Osteoblast (primary cell): ENCODE measurements at places on chromosomes 12 and 14. TPM values are rescaled to one million over a fixed set of nuclear protein-coding genes. Genes with fewer than 3 reads are reported as not detected.

The NRIP2 gene
- total RNA-seq = 0.59 TPM in 1 of 2 replicates, not detected in the other

DNA sequence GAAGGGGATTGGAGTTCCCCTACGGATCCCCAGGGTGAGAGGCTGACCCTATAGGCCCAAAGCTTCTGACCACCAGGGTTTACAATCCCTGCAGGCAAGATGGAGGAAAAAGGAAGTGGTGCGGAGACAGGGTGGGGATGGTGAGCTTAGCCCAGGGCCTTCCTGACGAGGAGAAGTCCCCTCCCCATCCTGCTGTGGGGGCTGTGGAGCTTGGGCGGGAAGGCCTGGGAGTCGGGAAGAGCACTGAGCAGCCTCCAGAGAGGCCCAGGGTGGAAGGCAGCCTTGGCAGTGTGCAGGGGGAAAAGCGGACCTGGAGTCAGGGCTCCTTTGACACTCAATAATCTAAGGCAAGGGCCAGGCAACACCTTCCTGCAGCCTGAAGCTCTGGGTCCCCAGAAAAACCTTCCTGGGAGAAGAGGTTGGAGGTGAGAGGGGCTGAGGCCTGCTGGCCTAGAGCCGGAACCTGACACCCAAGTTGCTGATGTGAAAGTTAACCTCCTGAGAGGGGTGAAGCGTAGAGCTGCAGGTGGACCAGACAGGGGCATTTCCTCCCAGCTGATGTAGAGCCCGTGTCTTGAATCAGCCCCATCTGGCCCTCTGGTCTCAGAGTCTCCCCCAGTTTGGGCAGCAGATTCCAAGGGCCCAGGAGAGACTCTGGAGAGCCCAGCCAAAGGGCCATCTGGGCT is 6.0 kb downstream of the HDAC7 start:
- peak; percentile 83 for DNase-seq

GRCh38 chr14:95609398-95609990 is 74.6 kb downstream of the GLRX5 start:
- peak; percentile 38 for DNase-seq

GRCh38 chr14:57244106-57244505 is 24.6 kb downstream of the EXOC5 start:
- no peak for DNase-seq

The RASSF8 gene
- total RNA-seq = 84.3 and 97.4 TPM in 2 replicates

GRCh38 chr14:93104961-93105360 is 10.8 kb downstream of the ITPK1 start:
- peak; percentile 52 for DNase-seq

DNA sequence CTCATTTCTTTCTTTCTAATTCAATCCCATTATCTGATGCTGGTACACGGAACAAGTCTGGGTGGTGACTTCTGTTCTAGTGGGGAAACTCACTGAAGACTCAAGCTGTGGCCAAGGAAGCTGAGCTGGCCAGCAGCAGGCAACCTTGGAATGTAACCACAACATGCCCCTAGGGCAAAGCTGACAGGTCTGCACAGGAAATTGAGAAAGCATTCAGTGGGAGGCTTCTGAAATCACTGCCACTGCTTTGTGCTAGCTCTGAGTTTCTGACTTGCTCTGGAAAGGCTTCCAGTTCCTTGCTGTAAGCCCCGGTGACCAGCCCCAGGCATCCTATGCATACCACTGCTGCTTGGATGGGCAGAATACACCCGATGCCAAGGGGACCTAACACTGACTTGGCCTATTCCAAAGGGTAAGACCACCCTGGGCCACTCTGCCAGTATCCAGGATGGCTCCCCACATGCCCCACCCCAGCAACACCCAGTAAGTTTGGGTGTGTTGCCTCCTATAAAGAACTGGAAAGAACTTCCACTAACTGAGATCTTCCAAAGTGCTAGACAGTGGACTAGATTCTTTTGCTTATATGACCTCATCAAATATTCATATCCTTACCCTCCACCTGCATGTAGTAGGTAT is 84.5 kb upstream of the CDKN3 start:
- DNase-seq = peak; percentile 87

DNA sequence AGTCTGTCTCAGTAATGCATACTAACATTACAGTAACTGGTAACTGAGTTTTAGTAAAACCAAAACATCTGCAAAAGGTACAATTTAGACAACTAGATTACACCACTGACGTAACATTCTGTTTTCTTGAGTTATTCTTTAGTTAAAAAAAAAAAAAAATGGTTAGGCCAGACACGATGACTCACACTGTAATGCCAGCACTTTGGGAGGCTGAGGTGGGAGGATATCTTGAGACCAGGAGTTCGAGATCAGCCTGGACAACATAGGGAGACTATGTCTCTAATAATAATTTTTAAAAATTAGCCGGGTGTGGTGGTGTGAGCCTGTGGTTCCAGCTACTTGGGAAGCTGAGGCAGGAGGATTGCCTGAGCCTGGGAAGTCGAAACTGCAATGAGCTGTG is 34.1 kb downstream of the AP5M1 start:
- DNase-seq = no peak

DNA sequence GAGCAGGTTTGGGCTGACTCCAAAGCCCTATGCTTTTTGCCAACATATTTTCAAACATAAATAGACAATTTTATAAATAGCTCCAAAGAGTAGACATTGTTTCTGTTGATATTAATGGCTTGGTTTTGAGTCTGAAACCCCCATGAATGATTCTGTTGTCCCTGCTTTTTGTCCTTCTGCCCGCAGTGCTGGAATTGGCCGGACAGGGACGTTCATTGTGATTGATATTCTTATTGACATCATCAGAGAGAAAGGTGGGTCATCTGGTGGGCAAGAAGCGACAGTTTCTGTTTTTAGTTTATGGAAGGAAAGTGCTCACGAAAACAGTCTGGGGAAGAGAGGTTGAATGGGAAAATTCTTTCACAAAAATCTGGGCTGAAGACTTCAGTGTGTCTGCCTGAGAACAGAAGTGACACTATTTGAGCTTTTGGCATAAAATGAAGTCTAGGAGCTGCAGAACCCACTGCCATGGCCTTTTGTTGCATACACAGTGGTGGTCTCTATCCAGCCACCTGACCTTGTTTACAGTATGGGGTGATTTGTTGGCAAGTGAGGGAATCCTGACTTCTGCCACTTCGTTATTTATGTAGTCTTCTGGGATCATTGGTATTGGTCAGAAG is 69.6 kb downstream of the PTPN11 start:
- no peak for DNase-seq

The GYS2 gene
- not detected in 2 replicates for total RNA-seq

DNA sequence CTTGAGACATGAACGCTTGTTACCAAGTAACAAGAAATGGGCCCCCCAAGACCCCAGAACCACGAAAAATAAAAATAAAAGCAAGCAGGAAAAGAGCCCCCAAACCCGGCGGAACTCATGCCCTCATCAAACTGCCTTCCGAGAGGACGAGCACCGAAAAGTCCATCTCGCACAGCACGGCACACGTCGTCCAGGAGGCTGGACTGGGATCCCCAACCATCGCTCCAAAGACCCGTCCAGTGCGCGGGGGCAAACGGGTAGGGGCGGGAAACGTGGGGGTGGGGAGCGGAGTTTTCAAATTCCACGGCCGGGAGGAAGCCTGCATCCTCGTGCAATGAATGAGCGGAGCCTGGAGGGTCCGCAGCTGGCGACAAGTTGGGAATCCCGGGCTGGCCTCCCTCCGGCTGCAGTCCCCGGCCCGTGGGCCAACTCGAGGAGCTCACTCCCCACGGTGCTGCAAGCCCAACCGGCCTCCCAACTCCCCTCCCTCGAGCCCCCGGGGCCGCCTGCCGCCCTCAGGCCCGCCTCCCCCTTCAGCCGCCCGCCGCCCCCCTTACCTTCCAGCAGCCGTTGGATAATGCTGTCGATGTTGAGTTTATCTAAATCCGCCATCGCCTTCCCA is 484 bp downstream of the PPP1CC start:
- peak; percentile 49 for DNase-seq

- peak; percentile 66 for DNase-seq
Measured at GRCh38 chr14:29227631-29228030, 461.0 kb downstream of the FOXG1 start.

- DNase-seq = peak; percentile 96
Measured at GRCh38 chr12:45727301-45727979, 2.1 kb upstream of the ARID2 start.

DNA sequence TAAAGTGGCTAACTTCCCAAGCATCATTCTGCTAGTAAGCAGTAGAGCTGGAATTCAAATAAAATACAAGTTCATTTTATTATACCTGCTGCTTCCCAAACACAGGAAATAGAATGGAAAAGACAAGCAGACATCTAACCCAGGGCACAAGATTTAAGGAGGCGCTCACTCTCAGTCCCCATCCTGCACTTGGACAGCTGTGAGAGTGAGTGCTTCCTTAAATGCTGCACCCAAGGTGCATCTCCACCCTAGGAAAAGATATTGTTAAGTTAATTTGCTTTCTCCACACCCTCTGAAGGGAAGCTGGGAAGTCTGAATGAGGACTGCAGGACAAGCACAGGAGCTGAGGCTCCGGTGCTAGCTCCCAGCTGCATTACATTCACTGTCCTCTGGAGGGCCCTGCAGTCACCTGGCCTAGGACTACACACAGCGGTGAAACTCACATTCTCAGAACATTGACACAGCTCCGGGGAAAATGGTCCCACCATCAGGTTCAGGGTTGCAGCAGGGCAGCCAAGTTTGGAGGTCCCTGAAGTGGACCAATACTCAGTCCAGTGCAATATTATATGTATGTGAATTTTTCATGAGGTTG is 14.2 kb downstream of the HEBP1 start:
- no peak for DNase-seq

The CLEC4D gene
- not detected in 2 replicates for total RNA-seq

The ADIPOR2 gene
- total RNA-seq = 32.2 and 33.0 TPM in 2 replicates

DNA sequence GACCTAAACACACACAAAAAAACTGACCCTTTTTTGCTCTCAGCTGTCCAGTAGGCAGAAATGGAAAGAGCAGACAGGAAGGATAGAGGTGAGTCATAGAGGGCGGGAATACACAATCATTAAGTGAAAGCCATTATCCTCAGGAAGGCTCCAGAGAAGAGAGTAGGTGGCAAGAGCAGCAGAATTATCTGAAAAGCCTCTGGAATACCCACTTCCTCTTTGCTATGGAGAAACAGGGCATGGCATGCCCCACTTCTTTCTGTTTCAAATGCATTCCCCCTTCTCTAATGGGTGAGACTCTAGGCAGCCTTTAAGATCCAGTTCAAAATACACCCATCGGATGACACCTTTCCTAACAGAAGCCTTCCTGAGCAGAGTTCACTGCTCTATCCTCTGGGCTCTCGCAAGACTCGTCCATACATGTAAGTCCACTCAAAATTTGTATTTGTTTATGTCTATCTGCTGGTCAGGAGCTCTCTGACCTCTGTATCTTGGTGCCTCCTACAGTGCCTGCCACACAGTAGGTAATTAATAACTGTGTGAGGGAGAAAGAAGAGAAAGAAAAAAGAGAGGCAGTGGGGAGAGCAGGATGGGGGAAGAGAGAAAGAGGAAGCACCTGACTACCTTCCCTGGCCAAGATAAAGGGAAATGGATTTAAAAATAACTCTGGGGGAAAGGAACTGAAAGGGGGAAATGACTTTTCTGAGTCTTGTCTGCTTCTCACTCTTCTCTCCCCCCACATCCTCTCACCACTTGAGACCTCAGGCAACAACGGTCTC is 8.5 kb downstream of the KLHL33 start:
- DNase-seq = peak; percentile 92

- peak; percentile 41 for DNase-seq
Measured at GRCh38 chr12:90974286-90974685, 19.3 kb upstream of the CCER1 start.

- DNase-seq = no peak
Measured at GRCh38 chr14:104576970-104577332, 2.6 kb upstream of the C14orf180 start.

- DNase-seq = no peak
Measured at GRCh38 chr12:14545144-14546124, 22.2 kb downstream of the PLBD1 start.
